ENCODE measurements at places on chromosomes 3 and 15.

DNA sequence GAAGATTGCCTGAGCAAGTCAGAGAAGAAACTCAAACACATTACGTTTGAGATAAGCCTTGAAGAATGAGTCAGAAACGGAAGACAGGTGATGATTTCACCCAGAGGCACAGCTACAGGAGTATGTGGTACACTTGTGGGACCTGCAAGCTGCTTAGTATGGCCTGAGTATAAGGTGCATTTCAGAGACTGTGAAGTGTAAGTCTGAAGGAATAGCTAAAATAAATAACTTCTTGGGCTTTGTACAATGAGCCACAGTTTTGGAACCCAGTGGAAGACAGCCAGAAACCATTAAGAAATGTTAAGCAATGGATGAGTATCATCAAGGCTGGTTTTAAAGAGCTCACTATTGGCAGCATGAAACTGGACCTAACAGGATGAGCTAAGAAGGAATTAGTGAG, 826.2 kb downstream of the ROBO1 start:
- no peak for DNase-seq

DNA sequence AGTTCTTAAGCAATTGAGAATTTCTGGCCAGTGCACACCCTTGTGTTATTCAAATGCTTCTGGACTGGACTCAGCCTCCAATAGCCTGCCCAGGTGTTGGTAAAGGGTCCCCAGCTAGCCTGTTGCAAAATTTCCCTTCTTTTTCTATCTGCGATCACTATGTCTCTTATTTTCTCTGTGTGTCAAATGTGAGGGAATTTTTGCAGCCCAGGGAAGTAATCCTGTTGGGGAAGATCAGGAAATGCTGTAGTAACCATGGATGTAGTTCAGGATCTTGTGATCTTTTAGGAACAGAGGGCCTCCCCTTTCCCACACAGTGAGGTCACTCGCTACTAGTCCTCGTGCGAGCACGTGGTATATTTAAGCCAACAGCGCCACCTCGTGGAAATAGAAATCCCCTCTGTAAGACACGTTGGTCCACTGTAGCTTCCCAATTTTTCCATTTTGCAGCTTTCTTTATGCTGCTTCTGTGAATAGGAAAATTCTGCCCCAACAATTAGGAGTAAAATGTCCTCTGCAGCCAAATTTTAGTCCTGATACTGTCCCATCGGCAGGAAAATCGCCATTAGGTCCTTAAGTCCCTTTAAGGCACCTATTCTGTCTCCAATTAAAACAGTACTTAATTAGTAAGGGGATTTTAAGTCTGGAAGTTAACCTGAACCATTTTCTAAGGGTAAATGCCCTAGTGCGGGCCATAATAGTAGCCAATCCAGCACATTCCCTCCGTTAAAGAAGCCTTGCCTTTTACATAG, 4.0 kb upstream of the SMCO1 start:
- DNase-seq, result no peak

GRCh38 chr15:68278595-68279405, 1.3 kb downstream of the FEM1B start:
- no peak for DNase-seq

DNA sequence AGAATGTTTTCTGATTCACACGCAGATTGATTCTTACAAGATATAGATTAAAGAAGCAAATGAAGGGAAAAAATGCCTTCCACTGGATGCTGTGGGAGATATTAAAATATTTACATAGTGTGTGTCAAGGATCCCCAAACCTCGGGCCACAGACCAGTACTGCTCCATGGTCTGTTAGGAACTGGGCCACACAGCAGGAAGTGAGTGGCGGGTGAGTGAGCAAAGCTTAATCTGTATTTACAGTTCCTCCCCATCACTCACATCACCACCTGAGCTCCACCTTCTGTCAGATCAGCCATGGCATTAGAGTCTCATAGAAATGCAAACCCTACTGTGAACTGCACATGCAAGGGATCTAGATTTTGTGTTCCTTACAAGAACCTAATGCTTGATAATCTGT, 552.6 kb upstream of the GOLIM4 start:
- no peak for DNase-seq

Measured in globus pallidus (tissue), 1 donor.